ENCODE measurements at places on chromosomes 12 and 14.
A peak's percentile ranks its signal among the peaks of the same experiment; 100 is the strongest.

DNA sequence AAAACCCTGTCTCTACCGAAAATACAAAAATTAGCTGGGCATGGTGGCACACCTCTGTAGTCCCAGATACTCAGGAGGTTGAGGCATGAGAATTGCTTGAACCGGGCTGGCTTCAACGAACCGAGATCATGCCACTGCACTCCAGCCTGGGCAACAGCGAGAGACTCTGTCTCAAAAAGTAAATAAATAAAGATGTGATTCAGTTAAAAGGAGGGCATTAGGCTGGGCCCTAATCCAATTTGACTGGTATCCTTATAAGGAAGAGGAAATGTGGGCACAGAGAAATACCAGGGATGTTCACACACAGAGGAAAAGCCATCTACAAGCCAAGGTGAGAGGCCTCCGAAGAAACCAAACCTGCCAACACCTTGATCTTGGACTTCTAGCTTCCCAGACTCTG is 10.1 kb upstream of the DCAF4 start:
- DNase-seq: no peak

- no peak for DNase-seq
Observed at GRCh38 chr14:92252323-92252722, 70.6 kb upstream of the SLC24A4 start.

GRCh38 chr12:89648211-89648930 is 60.3 kb downstream of the ATP2B1 start:
- DNase-seq: no peak

GRCh38 chr12:57816855-57817151 is 1.7 kb downstream of the AVIL start:
- DNase-seq: no peak

GRCh38 chr12:123531091-123531490 is 2.4 kb downstream of the RILPL1 start:
- DNase-seq: no peak

DNA sequence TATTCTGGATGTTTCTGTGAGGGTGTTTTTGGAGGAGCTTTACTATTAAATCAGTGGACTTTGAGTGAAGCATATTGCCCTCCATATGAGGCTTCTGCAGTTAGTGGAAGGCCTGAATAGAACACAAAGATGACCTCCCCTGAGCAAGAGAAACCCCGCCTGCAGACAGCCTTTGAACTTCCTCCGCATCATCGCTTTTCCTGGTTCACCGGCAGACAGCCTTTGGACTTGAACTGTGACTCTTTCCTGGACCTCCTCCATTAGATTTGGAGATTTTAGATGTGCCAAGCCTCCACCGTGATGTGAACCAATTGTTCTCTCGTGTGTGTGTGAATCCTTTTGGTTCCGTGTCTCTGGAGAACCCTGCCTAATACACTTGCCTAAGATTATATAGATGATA is 208.4 kb downstream of the EFCAB11 start:
- DNase-seq: no peak

- no peak for DNase-seq
Observed at GRCh38 chr12:14782756-14783155, 20.5 kb downstream of the WBP11 start.

DNA sequence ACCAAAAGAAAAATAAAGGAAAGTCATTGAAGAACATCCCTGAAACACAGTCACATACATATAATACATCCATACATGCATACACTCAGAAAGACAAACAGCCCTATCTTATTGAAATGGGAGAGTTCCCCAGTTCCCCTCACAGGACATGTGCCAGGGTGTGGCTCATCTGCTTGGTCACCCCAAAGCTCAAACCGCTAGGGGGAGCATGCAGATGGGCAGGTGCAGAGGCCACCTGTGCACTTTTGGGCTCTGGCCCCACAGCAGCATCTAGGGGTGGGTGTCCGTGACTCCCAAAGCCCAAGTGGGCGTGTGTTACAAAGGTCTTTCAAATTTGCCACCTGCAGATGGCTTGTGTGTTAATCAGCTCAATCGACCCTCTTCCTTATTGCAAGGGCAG is 75.2 kb downstream of the CMAS start:
- peak; percentile 25 for DNase-seq

- no peak for DNase-seq
Observed at GRCh38 chr14:72752034-72752412, 141.9 kb downstream of the DPF3 start.

- no peak for DNase-seq
Observed at GRCh38 chr12:72872238-72872887, 600.2 kb downstream of the TRHDE start.

DNA sequence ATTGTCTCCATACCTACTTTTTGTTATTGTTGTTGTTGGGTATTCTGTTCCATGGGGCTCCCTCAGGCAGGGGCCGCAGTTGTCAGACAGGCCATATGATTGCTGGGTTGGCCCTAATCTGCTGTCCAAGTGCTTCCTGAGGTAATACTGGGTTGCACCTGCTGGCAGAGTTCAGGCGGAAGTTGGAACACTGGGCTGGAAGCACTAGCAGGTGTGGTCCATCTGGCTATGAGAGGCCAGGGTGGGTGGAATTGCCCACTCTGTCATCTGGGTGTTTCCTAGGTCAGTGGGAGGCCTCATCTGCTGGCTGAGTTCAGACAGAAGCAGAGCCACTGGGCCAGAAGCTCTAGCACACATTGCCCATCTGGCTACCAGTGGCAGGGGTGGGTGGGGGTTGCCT is 81.3 kb upstream of the NID2 start:
- DNase-seq: no peak

DNA sequence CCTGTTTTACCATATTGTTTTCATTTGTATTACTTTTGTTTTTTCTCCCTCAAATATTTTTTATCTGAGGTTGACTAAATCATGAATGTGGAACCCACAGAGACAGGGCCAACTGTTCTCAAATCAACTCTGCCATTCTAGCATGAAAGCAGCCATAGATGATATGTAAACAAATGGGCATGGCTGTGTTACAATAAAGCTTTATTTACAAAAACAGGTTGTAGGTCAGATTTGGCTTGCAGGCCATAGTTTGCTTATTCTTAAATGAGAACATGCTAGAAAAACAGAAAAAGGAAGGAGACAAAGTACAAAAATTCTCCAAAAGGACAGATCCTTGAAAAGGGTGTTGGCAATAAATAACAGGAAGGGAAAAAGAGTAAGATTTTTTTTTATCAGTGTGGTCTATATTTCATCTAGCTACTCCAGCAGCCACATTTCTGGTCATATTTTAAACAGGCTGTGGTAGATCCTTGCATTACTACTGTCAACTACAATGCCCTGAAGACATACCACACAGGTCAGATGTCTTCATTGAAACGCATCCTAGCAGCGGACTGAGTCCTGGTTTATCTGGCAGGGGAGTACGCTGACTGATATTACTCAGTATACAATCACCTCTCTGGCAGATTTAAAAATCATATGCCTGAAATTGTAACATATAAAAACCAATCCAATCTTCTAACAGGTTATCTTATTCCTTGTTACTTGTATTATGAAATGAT is 42.9 kb downstream of the SPPL3 start:
- no peak for DNase-seq

DNA sequence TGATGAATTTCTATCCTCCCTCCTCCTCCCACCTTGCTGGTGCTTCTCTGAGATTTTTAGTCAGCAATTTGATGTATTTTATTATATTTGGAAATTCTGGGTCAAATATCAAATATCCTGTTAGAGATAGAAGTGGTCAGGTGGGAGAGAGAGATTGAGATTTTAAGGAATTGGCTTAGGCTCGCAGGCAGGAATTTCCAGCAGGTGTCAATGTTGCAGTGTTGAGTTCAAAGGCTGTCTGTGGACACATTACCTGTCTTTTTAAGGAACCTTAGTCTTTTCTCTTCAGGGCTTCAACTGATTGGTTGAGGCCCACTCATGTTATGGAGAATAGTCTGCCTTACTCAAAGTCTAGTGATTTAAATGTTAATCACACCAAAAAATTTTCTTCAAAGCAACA is 457.3 kb downstream of the FLRT2 start:
- no peak for DNase-seq

DNA sequence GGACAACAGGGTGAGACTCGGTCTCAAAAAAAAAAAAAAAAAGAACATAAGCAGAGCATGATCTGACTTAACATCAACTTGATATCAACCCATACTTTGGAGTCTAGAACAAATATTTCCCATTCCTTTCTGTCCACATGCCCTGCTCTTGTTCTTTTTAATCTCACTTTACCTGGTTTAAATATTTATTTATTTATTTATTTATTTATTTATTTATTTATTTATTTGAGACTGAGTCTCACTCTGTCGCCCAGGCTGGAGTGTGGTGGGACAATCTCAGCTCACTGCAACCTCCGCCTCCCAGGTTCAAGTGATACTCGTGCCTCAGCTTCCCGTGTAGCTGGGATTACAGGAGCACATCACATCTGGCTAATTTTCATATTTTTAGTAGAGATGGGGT is 19.6 kb upstream of the LRP6 start:
- DNase-seq: no peak

DNA sequence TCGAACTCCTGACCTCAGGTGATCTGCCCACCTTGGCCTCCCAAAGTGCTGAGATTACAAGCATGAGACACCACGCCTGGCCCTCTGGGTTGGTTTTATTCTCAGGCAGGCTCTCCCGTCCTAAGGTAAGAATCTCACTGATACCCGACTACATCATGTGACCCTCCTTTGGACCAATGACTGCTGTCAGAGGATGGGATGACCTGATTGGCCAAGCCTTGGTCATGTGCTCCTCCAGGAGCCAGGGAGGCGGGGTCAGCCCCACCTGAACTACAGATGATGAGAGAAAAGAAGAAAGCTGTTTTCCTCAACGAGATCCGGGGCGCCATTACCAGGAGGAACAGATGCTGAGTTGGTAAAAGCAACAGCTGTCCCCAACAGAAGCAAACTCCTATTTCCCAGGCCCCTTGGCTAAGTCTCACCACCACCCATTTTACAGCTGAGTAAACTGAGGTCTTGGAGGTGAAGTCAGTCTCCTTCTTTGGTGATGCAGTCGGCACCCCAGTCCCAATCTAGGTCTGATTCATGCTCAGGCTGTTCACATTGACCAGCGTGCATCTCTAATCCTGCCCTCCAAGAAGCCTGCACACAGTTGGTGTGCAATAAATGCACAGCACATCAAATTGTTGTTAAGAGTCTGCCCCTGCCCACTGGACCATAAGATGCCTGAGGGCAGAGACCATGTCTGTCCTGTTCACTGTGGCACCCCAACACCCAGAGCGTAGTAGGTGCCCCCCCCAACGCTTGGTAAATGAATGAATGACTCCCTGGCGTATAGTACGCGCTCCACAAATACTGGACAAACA is 118.8 kb downstream of the SCARB1 start:
- DNase-seq: no peak

GRCh38 chr12:93803424-93803807 is 126.2 kb downstream of the CRADD start:
- DNase-seq: no peak

GRCh38 chr12:108691998-108692808 is 39.1 kb downstream of the CORO1C start:
- no peak for DNase-seq

GRCh38 chr14:47153746-47154145 is 502.2 kb upstream of the RPL10L start:
- DNase-seq: no peak

DNA sequence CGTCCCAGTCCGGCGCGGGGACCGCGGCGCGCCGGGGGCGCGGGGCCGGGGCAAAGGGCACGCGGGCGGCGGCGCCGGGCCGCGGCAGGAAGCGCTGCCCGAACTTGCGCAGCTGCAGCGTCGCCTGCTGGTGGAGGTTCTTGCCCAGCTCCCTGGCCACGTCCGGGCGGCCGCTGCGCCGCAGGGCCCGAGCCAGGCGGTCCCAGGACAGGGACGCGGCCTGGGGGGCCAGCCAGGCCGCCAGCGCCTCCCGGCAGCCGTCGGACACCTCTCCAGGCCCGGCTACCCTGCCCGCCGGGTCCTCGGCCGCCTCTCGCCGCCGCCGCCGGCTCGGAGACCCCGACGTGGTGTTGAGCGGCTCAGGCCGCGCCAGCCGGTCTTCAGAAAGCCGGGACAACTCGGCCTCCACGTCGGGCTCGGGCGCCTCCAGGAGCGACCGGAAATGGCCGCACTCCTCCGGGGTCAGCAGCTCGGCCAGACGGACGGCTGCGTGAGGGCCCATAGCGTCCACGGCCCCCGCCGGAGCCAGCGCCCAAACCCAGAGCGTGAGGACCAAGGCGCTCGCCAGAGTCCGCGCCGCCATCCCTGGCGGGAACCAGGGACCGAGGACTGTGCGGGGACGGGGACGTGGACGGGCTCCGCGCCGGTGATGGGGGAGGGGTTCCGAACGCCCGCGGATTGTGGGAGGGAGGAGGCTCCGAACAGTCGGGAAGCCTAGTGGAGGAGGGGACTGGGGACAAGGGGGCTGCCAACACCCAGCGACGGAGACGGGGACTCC is 34.0 kb downstream of the FIGNL2 start:
- DNase-seq: peak; percentile 61

DNA sequence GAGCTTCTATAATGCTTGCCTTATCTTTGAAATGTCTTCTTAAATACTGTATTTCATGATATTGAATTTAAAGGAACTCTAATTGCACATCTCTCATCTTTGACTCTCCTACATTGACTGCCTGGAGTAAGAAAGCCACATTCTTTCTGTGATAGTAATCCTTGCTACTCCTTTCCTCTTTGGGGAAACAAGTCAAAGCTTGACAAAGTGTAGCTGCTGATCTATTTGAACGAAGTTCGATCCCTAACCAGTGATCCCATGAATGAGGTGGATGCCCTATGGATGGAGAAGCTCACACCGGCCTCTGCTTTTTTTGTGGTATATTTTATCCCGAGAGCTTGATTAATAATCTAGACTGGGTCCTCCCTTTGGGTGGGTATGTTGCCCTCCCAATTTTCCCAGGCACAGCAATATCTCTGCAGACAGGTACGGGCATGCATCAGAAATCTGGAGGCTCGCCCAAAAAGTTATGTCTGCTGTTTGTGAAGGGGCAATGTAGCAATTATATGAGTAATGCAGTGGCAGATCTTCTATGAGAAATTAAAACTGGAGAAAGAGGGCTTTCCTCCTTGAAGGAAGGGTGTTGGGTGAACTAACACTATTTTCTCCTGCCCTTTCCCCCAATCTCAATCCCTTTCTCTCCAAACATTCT is 163.0 kb upstream of the FRMD6 start:
- DNase-seq: no peak

- DNase-seq: no peak
Observed at GRCh38 chr12:66066929-66067523, 63.5 kb downstream of the LLPH start.

- peak; percentile 31 for DNase-seq
Observed at GRCh38 chr14:100239211-100239839, 381 bp downstream of the YY1 start.

DNA sequence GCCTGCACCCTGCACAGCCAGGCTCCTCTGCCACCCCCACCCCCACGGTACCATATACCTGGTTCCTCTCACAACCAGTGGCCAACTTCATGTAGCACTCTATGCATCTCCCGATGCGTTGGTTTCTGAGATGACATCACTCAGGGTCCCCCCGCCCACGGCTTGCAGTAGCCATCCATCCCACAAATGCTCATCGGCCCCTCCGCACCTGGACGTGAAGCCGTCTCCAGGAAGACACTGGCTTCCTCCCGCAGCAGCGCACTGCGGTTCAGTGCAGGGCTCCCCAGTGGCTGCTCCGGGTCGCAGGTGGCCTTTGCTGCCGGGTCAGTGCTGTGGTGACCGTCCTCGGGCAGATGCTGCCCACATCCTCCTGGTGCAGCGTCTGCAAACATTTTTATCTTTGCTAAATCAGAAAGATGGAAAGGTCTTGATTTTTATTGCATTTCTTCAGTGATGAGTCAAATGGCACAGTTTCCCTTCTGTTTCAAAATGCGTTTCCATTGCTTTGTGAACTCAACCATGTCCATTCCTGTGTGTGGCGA is 27.5 kb upstream of the MMP17 start:
- no peak for DNase-seq
